Activated CD8-positive, alpha-beta memory T cell treated with anti-CD3 and anti-CD28 coated beads for 1 hour (primary cell): ENCODE measurements at places on chromosomes 7 and 10.
A peak's percentile ranks its signal among the peaks of the same experiment; 100 is the strongest.

GRCh38 chr7:143305423-143306070 is 10.4 kb upstream of the CLCN1 start:
- peak; percentile 14 for DNase-seq

DNA sequence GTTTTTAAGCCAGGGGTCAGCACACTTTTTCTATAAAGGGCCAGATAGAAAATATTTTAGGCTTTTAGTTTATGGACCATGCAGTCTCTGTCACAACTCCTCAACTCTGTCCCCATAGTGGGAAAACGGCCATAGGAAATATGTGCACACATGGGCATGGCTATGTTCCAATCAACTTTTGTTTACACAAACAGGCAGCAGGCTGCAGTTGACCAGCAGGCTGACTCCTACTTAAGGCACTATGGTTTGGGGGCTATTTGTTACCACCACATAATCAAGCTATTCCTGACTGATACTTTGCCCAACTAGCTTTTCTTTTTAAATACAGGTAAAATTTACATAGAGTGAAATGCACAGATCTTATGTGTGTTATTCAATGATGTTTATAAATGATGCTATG is 362.4 kb downstream of the LRMDA start:
- no peak for DNase-seq

GRCh38 chr10:21520509-21520908 is 5.0 kb downstream of the SKIDA1 start:
- no peak for DNase-seq

GRCh38 chr7:37394158-37394557 is 54.5 kb downstream of the ELMO1 start:
- DNase-seq, result no peak

DNA sequence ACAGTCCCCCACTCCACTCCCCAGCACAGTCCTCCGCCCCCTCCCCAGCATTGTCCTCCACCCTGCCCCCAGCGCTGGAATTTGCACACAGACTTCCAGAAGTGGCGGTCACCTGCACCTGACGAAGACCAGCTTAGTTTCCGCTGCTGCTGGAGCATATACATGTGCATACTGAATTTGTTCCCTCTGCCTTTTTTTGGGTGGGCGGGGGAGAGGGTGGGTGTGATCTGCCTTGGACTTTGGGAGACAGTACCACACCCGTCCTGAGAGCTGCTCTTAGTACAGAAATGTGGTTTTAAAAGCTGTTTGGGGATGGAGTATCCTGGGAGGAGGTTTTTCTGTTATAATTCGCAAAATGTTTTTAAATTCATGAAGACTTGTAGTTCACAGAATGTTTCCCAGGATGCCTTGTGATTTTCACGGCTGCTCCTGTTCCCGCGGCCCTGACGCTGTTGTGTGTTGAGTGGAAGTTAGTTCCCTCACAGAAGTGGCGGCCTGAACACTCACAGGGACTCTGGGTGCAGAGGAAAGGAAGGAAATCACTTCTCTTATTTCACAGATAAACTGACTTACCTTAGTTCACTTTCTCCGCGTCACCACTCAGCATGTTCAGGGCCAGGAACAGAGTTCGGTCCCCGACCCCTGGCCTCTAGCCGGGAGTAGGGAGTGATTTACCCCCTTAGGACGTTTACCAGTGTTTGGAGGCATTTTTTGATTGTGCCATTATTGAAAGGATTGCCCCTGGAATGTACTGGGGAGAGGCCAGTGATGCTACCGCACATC is 18.6 kb downstream of the PFKP start:
- no peak for DNase-seq

- DNase-seq, result no peak
Measured at GRCh38 chr10:127563718-127564553, 14.8 kb downstream of the NPS start.

GRCh38 chr10:128897401-128898129 is 569.5 kb upstream of the MGMT start:
- no peak for DNase-seq

DNA sequence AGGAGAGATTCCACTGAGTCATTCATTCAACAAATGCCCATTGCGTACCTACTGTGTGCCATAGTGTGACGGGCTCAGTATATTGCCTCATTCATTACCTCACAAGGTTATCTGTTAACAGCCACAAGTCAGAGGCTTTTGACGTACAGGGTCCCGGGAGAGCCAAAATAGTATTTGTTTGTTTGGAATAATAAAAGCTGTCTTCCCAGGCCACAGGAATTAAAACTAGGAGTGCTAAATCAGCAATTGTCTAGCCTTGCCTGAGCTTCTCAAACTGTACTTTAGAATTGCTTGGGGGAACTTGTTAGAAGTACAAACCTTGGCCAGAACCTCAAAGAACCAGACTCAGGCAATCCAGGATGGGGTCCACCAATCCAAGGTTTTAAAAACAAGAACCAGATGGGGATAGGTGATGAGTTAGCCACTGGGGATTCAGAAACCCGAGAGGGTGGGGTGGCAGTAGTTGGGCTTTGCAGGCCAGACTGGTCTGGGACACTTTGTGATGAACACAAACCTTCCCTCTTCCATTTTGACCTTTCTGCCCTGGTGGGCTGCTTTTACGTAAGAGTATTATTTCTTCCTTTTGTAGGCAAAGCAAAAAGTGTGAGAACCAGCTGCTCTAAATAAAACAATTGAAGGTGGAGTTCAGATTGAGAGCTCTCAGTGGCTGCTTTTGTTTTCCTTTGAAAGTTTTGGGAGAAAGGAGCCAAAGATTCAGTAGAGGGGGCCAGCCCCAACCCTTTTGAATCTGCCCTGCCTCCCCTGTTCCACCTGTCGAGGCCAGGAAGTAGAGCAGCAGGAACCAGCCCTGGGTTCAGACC is 113.0 kb upstream of the ANLN start:
- DNase-seq, result no peak

DNA sequence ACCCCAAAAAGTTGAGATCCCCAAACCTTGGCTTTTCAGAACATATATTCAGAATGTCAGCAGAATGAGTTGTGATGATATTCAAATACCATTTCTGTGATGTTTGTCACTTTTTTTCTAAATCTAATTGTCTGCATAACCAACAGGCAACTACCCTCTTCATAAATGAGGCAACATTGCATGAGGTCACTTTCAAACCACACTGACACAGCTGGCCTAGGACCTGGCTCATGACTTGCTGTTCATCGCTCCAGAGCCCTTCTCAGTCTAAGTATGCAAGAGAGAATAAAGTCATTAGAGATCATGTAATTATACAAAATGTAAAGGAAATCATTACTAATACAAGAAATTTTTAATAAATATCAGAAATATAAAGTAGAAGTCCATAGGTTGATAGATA is 681.9 kb downstream of the GRM8 start:
- DNase-seq, result no peak

DNA sequence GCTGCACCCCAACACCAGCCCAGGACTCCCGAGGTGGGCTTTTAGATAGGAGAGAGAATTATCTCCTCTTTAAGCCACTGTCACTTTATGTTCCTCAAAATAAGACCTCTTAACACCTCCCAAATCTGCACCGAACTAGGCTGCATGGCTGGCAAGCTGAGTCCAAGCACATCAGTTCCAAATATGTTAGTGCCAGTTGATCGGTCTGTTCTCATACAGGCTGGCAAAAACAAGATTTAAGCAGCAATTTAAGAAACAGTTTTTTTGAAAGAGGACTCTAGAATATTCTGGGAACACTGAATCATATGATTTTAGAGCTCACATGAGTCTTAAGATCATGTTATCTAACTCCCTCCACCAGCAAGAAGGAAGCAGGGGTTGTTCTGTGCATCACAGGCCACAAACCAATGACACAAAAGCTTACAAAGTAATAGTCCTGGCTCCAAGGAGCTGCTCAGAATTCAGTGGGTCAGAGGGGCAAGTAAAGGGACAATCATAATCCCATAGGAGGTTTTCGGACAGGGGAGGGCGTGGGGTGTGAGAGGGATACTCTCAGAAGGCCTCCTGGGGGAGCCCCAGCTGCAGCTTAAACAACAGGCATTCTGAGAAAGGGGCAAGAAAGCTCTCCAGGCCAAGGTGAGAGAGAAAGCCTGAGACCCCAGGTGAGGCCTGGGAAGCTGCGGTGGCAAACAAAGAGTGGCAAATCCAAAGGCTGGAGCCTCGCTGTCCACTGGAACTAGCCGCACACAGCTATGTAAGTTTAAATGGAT is 7.1 kb downstream of the COBL start:
- DNase-seq, result no peak

- no peak for DNase-seq
Measured at GRCh38 chr7:25029075-25029474, 49.1 kb upstream of the OSBPL3 start.

GRCh38 chr10:86411281-86411841 is 44.8 kb upstream of the GRID1 start:
- no peak for DNase-seq

DNA sequence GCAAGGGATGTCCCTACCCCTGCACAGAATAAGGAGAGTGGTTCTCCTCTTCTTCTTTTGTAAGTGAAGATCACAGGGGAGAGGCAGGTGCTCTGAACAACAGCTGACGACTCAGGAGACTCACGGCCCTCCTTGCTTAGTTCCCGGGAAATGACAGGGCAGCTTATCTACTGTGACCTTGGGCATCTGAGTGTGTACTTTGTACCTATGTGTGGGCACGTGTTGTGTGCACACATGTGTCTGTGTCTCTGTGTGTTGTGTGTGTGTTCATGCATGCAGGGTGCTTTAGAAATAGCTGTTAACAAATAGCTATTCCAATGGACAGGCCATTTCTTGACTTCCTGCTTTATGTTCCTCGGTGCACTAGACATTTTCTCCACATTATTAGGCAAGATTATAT is 80.5 kb upstream of the NPS start:
- DNase-seq, result no peak

GRCh38 chr7:54189330-54189729 is 352.8 kb upstream of the VSTM2A start:
- no peak for DNase-seq

DNA sequence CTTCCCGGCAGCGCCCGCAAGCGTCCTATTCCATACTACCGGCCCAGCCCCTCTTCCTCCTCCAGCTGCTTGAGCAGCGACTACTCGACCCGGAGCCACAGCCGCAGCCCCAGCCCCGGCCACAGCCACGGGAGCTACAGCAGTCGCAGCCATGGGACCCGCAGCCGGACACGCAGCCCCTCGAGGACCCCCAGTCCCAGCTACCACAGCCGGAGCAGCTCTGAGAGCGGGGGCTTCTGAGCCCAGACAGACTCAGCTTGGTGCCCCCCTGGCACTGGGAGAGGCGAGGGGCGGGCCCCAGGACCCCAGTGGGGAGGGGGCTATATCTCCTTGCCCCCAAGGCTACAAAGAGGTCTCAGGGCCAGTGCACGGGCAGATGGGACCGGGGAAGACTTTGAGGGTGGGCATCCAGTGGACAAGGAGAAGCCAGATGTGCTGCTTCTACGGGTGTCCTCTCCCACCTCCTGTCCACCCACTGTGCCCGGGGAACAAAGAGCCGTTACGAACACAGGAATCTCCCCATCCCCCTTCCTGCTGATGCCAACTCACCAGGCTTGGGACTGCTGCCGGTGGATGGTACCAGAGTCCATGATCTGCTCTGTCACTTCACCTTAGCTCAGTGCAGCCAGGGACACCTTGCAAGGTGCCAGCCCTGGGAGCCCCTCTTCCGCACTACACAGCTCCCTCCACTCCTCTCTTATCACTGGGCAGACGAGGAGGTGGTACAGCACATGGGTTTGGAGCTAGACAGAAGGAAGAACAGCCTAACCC is 16.7 kb upstream of the HSPB1 start:
- DNase-seq, result no peak

DNA sequence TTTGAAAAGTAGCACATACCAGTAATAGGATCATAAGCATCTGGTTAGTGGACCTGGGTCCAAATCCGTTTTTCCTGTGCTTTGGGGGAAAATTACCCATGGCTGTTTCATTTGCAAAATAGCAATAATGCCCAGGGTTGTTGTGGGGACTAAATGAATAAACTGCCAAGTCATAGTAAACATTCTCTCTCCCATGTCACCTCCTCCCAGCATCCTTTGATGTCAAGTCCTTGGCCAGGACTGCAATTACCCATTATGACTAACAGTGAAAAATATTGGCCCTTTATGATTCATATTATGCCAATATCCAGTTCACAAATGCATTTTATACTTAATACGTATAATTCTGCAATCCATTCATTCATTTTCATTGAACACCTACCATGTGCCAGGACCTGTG is 23.0 kb downstream of the TOMM7 start:
- no peak for DNase-seq

DNA sequence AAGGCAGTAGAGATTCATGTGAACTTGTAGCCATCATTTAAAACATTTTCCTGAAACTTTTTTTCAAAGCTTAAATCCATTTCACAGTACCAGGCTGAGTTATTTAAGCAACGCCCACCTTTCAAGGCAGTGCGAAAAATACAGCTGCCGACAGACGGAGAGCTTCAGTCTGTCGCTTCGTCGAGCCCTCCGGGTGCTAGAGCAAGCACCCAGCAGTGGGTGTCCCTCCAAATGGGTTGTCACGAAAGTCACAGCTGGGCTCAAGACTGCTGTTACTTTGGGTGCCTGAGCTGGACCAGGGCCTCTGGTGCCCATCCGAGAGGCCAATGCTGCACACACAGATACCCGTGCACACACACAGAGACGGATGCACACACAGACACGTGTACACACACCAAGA is 135.6 kb downstream of the TCERG1L start:
- no peak for DNase-seq

- DNase-seq, result no peak
Measured at GRCh38 chr7:128833148-128833945, 3.1 kb downstream of the FLNC start.

DNA sequence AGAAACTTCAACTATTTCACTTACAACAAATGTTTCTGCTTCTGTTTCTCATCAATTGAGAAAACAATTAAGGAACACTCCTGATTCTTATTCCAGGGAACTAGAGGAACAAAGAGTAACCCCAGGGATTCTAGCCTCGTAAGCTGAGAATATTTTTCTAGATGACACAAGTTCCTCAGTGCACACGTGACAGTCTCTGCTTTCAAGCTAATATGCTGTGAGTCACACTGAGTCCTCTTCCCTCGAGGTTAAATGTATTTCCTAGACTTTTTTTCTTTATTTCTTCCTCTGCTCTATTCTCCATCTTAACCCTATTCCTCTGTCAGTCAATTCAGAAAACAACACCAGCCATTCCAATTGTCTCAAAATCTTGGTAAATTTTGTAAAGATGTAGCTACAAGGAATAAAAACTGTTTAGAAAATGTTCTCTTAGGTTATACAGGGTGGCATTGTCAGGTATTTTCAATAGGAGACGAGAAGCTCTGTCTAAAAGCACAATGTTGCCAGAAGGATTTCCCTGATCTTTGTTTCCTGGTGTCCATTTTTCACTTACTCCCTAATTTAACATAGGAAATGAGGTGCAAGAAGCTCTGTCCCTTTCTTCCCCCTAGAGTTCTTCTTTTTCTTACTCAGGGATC is 5.8 kb upstream of the C1GALT1 start:
- DNase-seq, result no peak

GRCh38 chr7:32275216-32276009 is 205.2 kb upstream of the PDE1C start:
- no peak for DNase-seq

- no peak for DNase-seq
Measured at GRCh38 chr10:63521416-63522276, 445 bp downstream of the REEP3 start.

DNA sequence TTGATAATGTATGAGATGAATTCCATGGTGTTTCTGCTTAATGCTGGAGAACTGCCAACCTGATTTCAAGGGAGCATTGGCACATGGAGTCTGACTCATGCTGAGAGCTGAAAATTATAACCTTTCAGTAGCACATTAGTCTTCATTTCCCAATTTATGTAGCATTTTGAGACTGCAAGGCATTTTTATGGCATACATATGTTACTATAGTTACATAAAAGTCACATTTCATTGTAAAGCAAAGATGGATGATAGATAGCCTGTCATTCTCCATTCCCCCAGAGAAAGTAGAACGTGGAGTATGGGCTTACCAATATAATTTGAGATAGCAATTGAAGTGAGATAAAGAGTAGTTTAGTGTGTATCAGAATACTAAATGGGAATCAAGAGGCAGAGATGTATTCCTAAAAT is 103.1 kb downstream of the SLC16A9 start:
- no peak for DNase-seq
